ENCODE measurements at places on chromosomes 3 and 15.

DNA sequence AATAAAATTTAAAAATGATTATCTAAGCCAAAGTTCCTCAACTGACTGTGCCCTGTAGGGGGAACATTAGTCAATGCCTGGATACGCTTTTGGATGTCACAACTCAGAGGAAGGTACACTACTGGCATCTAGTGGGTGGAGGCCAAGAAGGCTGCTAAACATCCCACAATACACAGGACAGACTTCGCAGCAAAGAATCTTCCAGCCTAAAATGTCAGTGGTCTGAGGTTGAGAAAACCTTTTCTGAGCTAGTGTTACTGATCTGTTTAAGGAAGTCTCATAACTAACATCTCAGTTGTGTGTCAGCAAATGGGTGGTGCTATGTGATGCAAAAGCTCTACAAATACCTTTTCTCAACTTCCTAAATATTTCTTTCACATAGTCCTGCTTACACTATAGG is 20.9 kb upstream of the LDHAL6B start:
- DNase-seq = no peak

GRCh38 chr15:56960116-56960515 is 41.7 kb downstream of the TCF12 start:
- no peak for DNase-seq

DNA sequence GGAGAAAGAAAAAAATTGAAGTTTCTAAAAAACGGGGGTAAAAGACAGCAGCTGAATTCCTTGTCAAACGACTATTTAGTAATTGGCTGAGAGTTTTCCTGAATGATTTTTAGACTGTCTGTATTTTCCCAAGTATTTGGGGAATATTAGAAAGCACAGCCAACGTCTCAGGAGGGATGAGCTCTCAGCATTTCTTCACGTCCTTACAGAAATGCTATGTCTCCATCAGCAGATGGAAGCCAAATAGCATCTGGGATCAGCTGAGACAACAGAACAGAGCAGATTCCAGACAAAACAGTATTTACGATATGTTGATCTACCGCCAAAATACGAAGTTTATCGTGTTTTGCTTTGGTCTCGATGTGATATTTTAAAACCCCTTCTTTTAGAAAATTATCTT is 5.3 kb upstream of the TMC3 start:
- no peak for DNase-seq

DNA sequence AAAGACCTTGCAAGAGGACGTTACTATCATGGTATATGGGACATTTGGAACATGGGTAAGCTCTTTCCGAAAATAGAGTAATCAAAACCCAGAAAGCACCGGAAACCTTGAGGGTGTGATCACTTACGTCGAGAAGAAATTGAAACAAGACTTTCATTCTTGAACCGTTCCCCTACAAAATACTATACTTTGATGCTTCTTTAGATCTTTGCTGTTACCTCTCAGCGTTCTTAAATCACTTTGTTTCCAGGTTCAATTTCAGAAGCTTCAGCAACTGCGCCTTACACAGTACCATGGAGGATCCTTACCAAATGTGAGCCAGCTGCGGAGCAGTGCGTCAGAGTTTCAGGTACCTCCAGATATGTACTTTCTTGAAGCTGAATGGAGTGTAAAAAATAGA is 10.1 kb downstream of the CRTC3 start:
- DNase-seq = no peak

GRCh38 chr3:133112666-133113065 is 74.5 kb downstream of the TMEM108 start:
- no peak for DNase-seq

DNA sequence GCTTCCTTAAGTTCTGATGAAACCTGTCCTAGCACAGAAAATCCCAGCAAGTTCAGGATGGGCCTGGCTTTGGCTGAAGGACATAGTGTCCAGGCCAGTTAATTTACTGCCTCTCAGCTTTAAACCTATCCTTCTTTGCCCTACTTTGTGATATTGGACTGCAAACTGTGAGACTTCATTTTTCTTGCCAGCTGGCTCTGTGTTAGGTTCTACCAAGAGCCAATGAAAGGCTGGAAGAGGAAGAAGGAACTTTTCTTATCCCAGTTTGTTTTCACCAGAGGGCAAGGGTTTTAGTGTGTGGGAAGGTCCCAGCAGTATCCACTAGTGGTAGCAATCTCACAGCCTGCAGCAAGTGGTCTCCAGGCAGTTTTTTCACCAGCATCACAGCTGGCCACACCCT is 18.2 kb downstream of the DCUN1D1 start:
- DNase-seq = no peak

DNA sequence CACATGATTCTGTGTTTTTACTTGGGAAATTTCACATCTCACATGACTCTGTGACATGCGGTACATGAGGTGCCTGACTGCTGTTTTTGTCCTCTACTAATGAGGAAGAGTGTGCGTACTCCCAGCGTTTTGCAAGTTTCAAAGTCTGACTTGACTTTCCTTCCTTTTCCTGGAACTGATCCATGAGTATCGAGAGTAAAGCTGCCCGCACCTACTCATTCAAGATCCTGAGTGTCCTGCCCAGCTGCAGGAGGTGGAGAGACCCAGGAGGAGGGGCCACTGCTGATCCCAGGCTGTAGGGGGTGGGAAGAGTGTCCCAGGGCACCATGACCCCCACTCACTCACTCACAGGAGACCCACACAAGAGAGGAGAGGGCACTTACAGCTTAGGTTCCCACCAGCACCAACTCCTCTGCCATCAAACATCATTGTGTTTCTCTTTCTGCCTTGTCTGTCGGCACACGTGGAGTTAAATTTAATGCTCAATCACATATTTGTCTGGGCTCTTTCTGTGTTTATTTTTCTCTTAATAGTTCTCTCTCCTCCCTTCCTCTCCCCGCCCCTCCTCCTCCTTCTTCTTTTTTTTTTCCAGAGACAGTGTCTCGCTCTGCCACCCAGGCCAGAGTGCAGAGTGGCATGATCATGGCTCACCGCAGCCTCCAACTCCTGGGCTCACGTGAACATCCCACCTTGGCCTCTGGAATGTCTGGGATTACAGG is 1.4 kb downstream of the CCR5AS start:
- no peak for DNase-seq

DNA sequence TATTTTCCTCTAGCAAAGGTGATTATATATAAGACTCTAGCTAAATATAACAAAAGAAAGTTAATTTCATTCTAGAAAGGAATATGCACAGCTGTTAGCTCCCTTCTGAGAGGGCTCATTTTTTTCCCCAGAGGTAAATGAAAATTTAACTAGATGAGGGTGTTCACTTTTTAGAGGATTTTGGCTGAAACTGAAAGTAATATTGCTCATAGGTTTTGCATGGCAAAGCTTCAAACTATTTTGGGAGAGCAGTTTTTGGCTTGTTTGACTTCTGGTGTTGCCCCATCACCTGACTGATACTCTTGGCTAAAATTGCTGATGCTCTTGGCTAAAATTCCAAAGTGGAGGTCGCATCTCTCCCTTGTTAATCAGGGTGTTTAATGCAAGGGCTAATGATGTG is 311.9 kb downstream of the EDEM1 start:
- no peak for DNase-seq

GRCh38 chr15:28107111-28107903 is 8.2 kb upstream of the OCA2 start:
- no peak for DNase-seq

DNA sequence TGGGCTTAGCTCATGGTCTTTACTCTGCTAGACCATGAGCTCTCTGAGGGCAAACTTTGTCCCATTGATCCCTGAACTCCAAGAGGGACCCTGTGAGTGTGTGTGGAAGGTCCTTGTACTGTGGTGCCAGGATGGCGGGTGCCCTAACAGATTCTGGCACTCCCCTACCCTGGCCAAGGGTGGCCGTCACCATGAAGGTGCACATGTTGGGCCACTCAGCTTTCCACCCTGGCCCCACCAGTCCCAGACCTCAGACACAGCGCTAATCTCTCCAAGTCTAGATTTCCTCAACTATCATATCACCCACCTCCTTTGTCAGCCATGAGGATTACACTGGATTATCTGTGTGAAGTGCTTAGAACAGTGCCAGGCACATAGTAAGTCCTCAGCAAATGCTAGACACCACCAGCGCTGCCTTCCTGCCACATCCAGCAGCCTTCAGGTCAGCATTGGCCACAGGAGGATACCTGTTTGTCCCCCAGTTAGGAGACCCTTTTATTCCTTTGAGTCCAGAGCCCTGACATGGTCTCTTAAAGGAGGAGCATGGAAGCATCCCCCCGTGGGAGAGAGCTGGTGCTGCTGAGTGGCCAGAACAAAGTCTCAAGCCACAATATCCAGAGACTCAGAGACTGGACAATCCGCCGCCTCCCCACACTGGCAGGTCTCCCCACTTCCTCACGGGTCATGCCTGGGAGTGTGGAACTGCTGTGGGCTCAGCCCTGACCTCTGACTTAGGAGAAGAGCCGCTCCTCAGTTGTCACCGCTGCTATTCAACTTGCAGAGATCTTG is 44.5 kb upstream of the SLCO2A1 start:
- no peak for DNase-seq

- DNase-seq = peak; percentile 94
These were observed at the start of gene SLC25A26 for GRCh38 chr3:66220602-66221377. Gene SLC25A26, plus strand, starts transcription at chr3:66221001. Its CDS starts 94 bp downstream, at chr3:66221095.

- no peak for DNase-seq
These were observed 9.3 kb upstream of the UBE2E2 start for GRCh38 chr3:23193831-23194230.

DNA sequence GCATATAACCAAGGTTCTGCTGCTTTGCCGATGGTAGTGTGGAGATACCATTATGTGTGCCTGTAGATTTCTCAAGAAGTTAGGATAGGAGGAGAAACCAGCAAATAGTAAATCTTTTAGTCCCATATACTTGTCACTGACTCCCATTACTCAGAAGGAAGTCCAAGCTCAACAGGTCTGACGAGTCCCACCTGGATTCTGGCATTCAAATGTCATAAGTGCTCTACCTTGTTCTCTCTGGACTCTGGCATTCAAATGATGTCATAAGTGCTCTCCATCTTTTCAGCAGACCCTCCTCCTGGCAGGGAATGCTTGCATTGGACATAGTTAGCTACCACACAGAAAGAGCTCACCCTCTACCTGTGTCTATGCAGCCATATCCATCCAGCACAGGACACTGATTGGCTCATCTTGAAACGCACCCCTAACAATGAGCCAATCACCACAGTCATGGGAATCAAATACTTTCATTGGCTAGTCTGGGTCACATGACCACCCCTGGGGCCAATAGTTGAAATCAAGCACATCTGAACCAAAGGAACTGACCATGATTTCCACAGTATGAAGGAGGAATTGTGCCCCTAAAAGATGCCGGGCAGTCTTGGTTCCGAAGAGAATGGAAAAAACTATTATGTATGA is 205.0 kb upstream of the ADAMTS9 start:
- no peak for DNase-seq

DNA sequence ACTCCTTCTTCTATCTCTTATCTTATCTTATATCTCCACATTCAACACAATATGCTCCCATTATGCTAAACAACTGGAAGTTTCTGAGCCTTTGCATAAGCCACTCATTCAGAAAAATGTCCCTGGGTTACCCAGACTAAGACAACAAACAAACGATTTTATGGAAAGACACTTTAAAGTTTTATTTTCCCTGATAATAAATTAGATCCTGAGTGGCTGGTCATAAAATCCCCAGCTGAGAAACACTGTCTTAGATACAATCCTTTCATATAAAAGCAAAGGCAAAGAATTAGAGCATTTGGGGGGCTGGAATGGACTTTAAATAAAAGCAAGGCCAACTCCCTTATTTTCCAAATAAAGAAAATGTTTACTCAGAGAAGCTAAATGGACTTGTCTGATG is 322.3 kb downstream of the GBE1 start:
- no peak for DNase-seq

DNA sequence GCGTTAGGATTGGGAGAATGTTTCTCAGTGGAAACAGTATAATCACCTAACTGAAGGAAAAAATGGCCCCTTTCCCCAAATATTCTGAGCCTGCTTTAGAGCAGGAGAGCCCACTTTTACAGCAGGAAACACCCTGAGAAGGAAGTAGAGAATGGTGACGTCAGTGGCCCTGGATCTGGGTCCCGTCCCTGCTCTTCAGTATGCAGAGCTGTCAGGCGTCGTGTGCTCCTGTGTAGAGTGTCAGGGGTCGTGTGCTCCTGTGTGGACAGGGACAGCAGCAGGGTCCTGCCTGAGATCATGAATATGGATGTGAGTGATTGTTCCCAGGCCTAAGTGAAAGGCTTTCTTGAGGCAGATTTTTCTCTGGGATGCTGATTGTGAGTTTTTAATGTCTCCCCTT is 45.2 kb downstream of the CGNL1 start:
- no peak for DNase-seq

DNA sequence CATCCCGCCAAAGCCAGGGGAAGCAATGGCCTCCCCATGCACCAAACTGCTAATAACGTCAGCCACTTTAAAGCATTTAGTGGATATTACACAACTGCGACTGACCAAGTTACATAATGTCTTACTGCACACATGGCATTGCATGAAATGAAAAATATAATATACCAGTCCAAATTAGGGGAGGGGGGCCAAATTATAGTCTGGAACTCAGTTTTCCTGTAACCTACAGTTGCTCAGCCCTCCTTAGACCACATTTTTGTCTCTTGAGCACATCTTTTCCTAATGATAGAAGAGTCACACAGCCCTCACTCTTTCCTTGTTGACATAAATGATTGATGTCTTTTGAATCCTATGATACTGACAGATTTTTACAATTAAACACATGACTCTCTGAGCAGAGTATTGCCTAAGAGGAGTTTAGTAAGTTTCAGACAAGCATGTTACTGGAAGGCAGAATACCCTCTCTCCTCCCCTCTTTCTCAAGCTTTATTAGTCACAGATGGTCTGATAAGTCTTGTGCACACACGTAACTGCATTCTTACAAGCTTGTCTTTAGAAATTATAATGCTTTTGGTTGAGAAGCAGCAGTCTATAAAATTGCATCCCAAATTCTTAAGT is 1.1 kb upstream of the PLD1 start:
- DNase-seq = no peak

- DNase-seq = no peak
These were observed 27.5 kb downstream of the AQP9 start for GRCh38 chr15:58165661-58166060.

Measured in stimulated activated CD8-positive, alpha-beta memory T cell treated with anti-CD3 and anti-CD28 coated beads, Interleukin-4, amount 100 ng/mL, for 1 hour (primary cell).